ENCODE measurements at places on chromosomes 5 and 9.

DNA sequence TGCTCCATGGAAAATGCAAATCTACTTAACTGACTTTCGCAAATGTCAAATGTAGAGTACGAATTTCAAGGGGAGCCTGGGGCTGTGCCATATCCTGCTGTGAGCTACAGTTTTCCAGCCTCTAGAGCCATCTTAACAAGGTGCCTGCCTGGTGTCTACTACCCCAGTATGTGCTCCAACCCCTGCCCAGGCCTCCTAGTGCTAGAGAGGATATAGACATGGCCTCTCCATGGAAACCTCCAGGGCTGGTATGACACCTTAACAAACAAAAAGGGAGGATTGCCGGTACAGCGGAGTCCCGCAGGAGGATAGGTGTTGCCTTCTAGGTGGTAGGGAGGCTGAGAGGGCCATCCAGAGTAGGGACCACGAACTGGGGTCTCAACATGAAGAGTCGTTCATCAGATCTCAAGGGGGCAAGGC is 13.6 kb upstream of the IL3 start:
- no peak for DNase-seq

DNA sequence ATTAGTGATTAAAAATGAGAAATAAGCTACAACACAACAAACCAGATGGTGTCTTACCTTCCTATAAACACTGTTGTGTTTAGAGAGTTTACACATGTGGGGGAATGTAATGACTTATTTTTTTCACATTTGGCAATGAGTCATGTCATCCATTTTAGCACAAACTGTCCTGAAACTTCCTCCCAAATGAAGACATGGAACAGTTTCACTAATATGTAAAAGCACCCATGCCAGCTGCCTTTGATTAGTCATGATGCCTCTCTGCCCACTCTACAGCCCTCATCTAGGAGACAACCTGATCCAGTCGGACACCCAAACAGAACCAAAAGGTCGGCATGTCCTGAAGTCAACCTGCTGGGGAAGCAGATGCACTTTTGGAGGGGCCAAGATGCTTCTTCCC is 98.2 kb downstream of the SEMA5A start:
- no peak for DNase-seq

- no peak for DNase-seq
These were observed 415.7 kb downstream of the ZNF608 start for GRCh38 chr5:124330595-124331220.

GRCh38 chr5:164722702-164723101 is 1217.3 kb downstream of the MAT2B start:
- DNase-seq = no peak

GRCh38 chr9:19119801-19120440 is 7.4 kb downstream of the PLIN2 start:
- DNase-seq = no peak

GRCh38 chr5:76544268-76544926 is 78.8 kb downstream of the F2RL2 start:
- peak; percentile 69 for DNase-seq

DNA sequence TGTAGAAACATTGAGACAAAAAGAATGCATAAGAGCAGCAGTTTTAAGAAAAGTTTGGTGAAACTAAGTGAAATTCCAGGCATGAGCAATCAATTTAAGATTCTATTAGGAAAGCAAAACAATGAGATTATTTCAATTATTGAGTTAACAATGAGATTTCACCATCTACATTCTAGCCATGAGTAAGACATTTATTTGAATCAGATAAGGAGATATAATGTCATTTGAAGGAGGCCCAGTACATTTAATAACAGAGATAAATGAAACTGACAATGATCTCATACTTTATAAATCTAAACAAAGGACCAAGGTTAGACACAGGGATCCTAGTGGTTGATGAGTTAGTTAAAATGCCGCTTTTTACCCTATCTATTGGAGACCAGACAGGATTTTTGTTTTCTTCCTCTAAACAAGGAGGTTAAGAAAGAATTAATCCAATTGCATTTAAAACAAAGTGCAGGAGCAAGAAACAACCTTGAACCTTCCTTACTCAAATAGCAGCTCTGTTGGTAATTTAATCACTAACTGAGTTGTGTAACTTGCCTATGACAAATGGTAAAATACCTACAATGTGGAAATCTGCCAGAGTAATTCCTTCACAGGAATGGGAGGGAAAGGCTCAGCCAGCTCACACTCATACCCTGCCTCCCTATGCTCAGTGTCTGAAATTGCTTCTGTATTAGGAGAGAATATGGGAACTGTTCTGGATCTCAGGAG is 103.5 kb upstream of the NR3C1 start:
- DNase-seq = no peak

DNA sequence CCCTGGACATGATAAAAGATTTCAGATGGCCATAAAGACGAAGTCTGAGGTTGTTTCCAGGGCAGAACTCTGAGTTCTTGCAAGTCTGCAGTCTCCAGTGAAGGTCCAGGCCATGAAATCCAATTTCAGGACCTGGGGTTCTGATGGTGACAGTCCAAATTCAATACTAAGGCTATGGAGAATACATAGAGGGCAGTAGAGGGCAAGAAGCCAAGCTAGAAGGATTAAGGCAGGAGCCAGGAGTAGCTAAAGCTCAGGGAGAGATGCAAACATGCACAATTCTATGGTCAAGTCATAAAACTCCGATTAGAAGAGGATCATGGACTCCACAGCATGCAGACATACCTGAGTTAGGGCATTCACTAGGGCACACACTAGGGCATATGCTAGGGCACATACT is 11.4 kb downstream of the SLIT3 start:
- no peak for DNase-seq

- no peak for DNase-seq
These were observed 978.4 kb downstream of the TLE4 start for GRCh38 chr9:80550181-80550580.

Measured in CD4-positive, alpha-beta T cell treated with Interleukin-15 for 4 hours (primary cell).